ENCODE measurements at places on chromosomes 13 and 19.

DNA sequence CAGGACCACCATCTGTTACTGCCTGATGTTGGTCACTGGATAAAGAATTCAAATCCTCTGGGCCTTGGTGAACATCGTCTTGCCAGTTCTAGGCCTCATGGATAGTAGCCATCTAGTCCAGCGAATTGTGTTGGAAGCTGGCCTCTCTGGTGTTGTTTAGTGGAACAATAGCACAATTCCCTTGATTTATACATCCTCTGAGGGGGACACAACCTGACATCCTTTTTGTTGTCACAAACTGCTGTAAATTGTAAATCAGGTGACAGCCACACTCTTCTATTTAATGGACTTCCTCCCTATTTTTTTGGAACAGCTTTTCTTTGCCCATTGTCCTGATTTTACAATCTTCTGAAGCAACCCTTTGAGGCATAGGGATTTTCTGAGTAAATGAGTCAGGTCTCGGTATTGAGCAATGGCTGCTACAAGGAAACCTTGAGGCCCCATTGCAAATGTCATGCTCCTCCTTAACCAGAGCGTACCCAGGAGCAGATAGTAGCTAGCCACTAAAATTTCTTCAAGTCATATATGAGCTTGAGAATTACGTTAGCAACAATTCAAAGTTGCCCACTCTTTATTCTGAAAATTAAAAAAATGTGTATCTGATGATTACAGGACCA lies 263.3 kb downstream of the COG6 start:
- DNase-seq, result no peak

DNA sequence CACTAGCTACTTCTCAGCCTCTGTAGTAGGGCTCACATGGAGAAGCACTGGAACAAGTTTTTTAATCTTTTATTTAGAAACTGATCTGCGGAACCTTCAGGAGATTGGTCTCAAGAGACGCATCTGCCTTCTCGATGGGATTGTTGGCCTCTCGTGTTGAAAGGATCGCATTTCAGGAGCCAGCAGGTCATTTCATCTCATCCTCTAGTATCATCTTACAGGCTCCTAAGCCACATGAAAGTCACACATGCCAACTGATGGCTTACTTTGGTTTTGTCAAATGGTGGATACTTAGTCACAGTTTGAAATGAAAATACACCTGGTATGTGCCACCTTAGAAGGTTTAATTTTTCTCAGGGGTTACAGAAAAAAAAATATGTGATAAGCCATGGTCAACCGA lies 1703.6 kb downstream of the EFNB2 start:
- DNase-seq, result no peak

DNA sequence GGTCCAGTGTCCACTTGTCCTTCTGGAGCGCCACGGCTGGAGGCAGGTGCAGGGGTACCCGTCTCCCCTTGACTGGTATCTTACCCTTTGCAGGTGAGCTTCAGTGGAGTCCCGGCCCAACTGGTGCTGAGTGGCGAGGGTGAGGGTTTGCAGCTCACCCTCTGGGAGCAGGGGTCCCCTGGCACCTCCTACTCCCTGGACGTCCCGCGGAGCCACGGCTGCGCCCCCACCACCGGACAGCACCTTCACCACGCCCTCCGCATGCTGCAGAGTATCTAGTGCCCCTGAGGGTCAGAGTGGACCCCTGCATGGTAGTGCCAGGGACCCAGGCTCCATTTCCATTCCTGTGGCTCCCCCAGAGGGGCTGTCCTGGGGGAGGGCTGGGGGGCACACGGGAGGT lies 11.1 kb downstream of the PLK5 start:
- DNase-seq, result no peak

DNA sequence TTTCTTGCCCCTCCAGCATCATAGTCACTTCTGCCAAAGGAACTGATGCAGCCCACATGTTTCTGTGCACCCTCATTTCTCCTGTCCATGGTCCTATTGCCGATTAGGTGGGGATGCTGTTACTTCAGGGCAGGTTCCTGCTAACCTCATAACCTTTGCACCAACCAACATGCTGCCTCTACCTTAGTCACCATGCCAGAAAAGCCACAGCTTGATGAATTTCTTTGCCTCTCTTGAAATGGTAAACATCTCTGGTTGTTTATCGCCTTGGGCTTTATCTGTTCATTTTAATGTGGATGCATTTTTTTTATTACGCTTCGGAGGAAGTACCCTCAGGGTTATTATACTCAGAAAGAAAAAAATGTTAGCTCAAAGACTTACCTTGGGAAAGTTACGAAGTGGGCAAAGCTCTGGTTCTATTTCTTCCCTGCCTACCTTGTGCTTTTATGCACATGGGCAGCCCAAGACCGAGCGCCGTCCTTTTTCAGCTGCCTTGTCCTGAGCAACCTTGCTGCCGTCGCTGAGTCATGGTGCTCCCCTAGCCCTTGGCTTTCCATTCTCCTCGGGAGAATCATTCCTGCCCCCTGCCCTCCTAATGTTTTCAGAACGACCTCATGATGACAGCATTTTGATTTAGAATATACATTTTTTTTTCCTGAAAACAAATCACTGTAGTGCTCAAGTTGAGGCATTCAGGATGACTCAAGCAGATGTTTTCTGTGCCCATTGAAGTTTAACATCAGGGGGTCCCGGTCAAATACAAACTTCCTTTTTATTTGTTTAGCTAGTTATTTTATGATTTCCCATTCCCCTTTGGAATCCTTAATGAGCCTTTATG lies 280.0 kb downstream of the SHISA2 start:
- no peak for DNase-seq

GRCh38 chr19:7992575-7992974 lies 12.9 kb downstream of the ELAVL1 start:
- no peak for DNase-seq
